NCI-H1417 (cell line): ENCODE measurements at places on chromosomes 16 and 17.

- DNase-seq: no peak
Observed at GRCh38 chr17:55607731-55608341, 96.6 kb upstream of the SMIM36 start.

- DNase-seq: peak; percentile 46
Observed at GRCh38 chr16:11914210-11915113, 1.3 kb downstream of the GSPT1 start.

GRCh38 chr17:50269477-50270434 is 4.5 kb upstream of the TMEM92 start:
- peak; percentile 6 for DNase-seq

DNA sequence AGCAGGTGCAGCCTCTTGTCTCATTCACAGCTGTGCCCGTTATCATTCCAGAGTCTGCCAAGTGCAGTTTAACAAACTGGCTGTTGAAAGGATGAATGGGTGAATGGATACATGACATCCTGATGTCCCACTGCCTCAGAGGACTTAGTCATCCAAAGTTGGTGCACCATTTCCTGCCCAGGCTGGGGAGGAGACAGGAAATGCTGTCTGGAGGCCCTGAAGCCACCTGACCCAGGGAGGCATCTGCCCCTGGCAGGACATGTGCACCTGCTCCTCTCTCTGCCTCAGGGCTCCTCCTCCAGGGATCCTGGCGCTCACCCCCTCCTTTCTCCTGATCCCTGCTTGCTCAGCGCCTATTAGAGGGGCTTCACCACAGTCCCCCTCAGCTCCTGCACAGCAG is 1.8 kb upstream of the CD300C start:
- DNase-seq: no peak

- no peak for DNase-seq
Observed at GRCh38 chr16:10752843-10753523, 9.3 kb downstream of the NUBP1 start.

DNA sequence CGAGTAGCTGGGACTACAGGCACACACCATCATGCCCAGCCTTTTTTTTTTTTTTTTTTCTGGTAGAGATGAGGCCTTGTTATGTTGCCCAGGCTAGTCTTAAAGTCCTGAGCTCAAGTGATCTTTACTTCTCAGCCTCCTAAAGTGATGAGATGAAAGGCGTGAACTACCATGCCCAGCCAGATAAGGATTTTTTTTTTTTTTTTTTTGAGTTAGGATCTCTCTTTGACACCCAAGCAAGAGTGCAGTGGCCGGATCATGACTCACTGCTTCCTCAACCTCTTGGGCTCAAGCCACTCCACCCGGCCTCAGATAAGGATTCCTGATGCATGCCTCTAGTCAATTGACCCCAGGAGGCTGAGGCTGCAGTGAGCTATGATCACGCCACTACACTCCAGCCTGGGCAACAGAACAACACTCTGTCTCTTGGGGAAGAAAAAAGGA is 11.2 kb upstream of the PLEKHG4 start:
- no peak for DNase-seq

GRCh38 chr16:16146380-16147315 is 76.6 kb downstream of the ABCC6 start:
- no peak for DNase-seq

DNA sequence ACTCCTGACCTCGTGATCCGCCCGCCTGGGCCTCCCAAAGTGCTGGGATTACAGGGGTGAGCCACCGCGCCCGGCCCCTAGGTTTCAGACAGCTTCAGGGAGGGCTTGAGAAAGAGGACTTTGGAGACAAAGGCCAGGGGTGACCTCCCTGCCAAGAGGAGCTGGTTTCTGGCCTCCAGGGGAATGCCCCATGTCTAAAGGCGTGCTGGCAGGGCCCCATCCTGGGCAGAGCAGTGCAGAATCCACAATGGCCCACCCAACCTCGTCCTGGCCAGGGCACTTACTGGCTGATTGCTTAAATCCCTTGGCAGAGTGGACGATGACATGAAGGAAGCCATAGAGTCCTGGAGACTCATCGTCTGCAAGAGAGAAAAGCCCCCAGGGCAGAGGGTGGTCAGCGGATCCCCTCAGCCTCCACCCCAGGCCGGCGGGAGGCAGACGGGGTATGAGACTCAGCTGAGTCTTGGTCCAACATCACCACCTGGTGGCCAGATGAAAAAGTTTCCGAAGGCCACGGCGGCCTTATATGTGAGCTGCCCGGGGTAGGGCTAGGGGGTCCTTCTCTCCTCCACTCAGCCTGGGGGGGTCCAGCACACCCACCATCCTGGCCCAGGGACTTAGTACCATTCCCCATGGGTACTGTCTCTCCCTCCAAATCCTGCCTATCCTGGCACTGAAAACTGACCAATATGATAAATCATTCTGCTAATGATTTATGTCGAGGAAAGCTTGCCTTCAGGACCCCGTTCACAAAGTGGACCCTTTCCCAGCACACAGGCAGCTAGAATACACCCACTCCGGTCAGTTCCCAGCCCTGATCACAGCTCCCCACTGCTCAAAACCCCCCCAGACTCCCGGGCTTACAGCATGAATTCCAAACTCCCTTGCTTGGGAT is 59.1 kb downstream of the TIMM22 start:
- peak; percentile 25 for DNase-seq

- DNase-seq: no peak
Observed at GRCh38 chr17:64260886-64261285, 2.2 kb downstream of the TEX2 start.

DNA sequence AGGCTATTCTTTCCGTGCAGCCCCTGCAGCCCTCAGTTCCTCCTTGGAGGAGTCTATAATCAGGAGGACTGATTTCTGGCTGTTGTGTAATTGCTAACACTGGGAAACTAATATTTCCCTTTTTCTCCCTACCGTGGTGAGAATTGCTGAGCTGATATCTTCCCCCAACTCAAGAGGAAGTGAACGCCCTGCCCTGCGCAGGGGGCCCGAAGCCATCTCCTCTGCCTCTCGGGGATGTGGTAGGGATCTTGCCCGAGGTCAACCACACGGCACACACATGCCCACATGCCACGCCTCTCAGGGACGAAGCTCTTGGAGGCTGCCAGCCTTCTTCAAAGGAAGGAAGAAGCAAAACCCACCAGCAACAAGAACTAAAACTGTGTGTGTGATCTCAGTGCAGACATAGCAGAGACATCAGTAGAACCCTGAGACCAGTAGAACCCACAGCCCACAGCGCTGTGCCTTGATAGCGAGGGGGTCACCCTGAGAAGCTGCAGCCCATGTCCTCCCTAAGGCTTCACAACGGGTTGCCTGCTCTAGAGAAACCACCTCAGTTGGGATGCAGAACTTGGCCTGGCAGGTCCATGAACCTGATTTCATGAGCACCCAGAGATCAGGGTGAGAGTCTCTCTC is 8.9 kb upstream of the ULK2 start:
- no peak for DNase-seq

- DNase-seq: no peak
Observed at GRCh38 chr17:43074869-43075268, 49.8 kb downstream of the RND2 start.

GRCh38 chr16:53599548-53599947 is 96.5 kb upstream of the AKTIP start:
- DNase-seq: no peak

- peak; percentile 60 for DNase-seq
Observed at GRCh38 chr17:34725008-34725407, 145.6 kb downstream of the TMEM132E start.

DNA sequence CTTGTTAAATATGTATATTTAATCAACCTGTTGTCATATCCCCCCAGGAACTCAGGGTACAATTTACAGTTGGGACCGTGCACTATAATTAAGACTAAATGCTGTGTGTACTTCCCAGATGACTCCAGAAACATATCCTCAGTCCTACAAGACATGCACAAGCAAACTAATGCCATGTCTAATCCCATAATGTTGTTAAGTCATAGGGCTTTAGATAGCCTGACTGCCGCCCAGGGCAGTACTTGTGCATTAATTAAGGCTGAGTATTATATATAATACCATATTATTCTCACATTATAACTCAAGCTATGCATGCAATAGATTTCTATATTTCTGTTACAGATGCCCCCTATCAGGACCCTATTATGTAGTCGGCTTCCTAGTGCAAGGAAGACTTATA is 20.1 kb upstream of the CPHXL start:
- DNase-seq: no peak

DNA sequence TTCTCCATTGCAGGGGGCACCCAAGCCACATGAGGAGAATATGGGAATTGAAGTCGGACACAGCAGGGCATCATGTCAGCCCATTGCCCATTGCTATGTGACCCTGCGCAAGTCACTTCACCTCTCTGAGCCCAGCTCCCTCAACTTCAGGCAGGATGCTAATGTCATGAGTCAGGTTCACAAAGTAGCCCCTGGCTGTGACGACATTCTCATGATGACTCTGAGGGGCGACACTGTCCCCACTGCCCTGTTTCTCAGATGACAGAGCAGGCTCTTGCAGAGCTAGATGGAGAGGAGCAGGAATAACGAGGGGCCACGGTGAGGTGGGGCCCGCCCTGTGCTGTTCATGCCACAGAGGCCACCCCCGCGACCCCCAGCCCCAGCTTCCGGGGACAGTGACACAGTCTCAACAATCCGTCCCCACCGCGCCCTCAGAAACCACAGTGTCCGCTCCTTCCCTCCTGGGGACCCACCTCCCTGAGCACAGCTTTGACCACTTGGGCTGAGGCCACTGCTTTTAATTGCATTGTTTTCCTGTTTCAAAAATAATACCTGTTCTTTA is 13.2 kb upstream of the ZNF469 start:
- no peak for DNase-seq

DNA sequence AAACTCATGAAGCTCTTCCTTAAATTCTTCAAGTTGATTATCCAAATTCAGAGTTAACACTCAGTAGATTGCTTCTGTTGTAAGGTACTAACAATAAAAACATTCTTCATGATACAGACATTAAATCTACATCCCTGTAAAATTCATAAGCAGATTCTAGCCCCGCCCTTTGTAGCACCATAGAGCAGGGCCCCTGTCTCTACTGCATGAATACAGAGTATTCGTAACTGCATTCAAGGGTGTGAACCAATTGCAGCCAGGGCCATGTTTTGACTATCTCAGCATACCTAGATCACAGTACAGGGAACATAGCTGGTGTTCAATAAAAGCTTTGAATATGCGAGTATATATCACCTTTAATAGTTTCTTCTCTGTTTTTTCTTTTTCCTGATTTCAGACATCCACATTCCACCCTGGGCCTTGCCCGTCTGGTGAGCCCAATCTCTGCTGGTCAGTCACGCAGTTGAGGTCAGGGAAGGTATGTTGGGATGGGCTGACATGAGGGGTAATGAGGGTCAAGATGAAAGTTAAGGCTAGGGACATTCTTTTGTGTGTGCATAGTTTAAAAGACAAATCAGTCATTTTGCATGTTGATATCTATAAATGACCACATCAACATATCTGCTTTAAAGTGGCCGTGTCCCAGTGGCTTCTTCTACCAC is 33.0 kb downstream of the KCNJ16 start:
- no peak for DNase-seq

GRCh38 chr17:41578538-41578937 is 6.7 kb upstream of the KRT9 start:
- no peak for DNase-seq

DNA sequence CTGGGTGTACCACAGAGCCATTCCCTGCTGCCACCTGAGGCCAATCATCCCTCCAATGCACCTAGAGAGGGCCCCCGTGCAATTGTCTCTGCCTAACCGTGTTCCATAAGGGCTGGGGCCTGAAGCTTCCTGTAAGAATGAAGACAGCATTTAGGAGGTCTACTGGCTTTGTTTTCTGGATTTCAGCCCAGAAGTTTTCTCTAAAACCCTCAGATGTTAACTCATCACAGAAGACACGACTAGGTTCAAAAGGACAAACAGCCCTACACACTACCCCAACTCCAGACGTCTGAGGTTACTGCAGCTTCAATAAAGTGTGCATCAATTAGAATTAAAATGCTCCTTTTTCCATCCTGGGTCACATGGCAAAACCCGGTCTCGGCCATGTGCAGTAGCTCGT is 10.8 kb upstream of the DRG2 start:
- DNase-seq: no peak

- DNase-seq: peak; percentile 17
Observed at GRCh38 chr16:57799600-57800199, 2.6 kb downstream of the KIFC3 start.

GRCh38 chr16:47392081-47392480 is 68.8 kb downstream of the ITFG1 start:
- DNase-seq: no peak
